ENCODE measurements at places on chromosomes 12 and 14. TPM values are rescaled to one million over a fixed set of nuclear protein-coding genes. Genes with fewer than 3 reads are reported as not detected.

DNA sequence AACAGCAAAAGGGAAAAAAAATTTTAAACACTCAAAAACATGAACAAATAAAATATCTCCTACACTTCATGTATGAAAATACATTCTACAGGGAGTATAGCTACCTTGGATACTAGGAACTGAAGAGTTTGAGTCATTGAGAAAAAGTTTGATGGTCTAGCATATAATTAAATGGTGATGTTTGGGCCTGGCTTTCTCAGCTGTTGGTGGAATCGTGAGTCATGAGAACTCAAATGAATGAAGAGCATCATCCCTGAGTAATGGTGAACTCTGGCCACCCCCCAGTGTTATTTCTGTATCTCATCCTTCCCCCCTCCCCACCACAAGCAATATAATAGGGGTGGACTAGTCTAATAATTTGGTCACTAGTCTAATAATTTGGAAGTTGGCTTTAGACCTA lies 6.7 kb upstream of the SLC6A15 start:
- no peak for DNase-seq
- no peaks in the 10 kb centered on the region for H3K4me1 ChIP-seq
- no peaks in the 10 kb centered on the region for H3K36me3 ChIP-seq
- H3K27ac ChIP-seq = no peak overlapping the region

Gene LRTM2
- 0.13 TPM for polyA plus RNA-seq

GRCh38 chr14:59305231-59305630 lies 116.8 kb downstream of the DAAM1 start:
- no peak overlapping the region for H3K4me3 ChIP-seq
- H3K27me3 ChIP-seq = no peaks in the 10 kb centered on the region
- no peak overlapping the region for H3K27ac ChIP-seq
- peaks cover 13% of the 10 kb centered on the region for H3K4me1 ChIP-seq

DNA sequence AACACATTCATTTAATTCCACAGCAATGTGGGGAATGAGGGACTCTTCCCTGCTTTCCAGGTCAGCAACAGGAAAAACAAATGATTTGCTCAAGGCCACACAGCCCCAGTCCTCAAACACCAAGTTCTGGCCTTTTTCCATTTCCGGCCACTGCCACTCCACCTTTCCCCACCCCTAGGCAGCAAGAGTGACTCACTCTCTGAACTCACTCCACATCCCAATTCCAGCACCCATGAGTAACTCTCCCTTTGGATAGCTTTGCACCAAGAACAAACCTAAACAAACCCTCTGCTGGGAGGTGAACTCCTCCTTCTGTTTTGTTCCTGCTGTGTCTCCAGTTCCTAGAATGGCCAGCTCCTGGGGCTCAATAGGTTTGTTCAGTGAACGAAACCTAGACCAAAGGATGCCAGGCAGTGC lies 30.4 kb upstream of the PLEKHG6 start:
- peaks cover 20% of the 10 kb centered on the region for H3K4me1 ChIP-seq
- no peaks in the 10 kb centered on the region for H3K36me3 ChIP-seq
- H3K27ac ChIP-seq = no peak overlapping the region
- no peaks in the 10 kb centered on the region for H3K27me3 ChIP-seq

Gene RPS6KL1
- 5.4 TPM for polyA plus RNA-seq

DNA sequence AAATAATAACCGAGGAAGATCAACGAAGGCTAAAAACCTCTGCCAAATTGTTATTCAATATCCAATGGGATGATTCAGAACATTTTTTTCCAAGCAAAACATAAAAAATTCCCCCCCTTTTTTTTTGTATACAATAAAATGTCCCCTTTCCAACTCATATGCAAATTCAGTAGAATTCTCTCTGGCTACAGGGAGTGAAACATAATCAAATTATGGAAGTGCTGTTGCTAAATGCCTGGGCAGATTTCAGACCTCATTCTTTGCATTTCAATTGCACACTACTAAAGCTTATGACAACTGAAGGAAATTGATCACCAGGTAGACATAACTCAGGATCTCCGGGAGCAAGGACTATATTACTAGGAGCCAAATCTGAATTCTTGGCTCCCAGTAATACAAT lies 51.0 kb downstream of the LMNTD1 start:
- no peaks in the 10 kb centered on the region for H3K27me3 ChIP-seq
- no peaks in the 10 kb centered on the region for H3K4me1 ChIP-seq
- DNase-seq = no peak
- no peaks in the 10 kb centered on the region for H3K36me3 ChIP-seq
- H3K4me3 ChIP-seq = no peak overlapping the region
- H3K27ac ChIP-seq = no peak overlapping the region

All from large intestine (tissue), 12 donors.